ENCODE measurements at places on chromosomes 1 and 21.

DNA sequence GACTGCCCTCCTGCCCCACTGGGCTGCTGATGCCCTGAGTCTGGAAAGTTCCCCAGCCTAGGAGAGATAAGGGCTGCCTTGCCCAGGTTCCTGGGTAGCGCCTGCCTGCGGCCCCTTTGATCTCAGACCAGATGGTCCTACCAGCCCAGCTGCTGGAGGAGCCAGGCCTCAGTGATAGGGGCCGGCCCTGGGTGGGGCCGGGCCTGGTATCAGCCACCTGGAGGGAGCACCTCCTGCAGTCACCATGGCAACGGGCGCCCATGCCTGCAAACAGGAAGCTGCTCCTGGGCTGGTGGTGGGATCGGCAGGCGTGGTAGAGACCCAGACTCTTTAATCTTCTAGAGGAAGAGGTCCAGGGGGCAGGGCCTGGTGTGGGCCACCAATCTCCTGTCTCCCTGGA lies 119.7 kb upstream of the WNT4 start:
- DNase-seq = no peak

DNA sequence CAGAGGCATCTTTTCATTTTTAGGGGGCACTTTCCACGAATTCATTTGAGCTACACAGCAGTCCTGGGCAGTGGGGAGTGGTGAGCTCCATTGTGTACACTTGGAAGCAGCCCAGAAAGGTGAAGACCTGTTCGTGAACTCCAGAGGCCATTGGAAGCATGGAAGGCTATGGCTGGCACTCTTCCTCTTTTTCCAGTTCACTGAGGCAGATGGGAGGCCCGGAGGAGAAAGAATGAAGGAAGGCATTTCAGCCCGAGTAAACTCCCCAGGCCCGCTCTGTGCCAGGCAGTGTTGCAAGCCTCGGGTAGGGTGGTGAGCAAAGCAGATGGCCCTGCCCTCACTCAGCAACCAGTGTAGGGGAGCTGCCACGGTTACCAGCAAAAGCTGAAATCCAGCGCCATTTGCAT lies 673 bp upstream of the DHCR24 start:
- DNase-seq = peak; percentile 22

DNA sequence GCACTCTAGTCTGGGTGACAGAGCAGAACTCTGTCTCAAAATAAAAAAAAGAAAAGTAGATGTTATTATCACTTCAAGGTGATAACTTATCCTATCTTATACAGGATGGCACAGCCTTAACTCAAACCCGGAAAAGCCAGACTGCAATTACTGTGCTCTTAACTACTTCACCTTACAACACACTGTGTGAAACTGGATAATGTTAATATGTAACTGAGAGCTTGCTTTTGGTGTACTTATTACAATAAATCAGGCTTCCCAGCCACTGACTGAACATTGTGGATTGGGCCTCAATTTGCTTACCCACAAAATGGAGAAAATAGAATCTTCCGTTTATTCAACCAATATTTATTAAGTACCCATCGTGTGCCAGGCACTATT lies 1.4 kb downstream of the ORC1 start:
- DNase-seq = no peak

GRCh38 chr1:27594564-27595510 lies 9.1 kb downstream of the AHDC1 start:
- no peak for DNase-seq

DNA sequence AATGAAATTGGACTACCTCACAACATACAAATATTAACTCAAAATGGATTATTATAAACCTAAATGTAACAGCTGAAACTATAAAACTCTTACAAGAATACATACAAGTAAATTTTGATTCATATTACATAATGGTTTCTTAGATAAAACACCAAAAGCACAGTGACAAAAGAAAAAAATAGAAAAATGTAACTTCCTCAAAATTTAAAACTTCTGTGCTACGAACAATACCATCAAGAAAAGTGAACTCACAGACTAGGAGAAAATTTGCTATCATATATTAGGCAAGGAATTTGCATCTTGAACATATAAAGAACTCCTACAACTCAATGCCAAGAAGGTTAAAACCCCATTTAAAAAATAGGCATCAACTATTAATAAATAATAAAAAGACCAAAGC lies 31.2 kb downstream of the ANGPTL3 start:
- DNase-seq = no peak

GRCh38 chr1:64471218-64472039 lies 1.5 kb downstream of the CACHD1 start:
- no peak for DNase-seq

GRCh38 chr1:248710305-248710900 lies 7.8 kb upstream of the OR14I1 start:
- DNase-seq = no peak

GRCh38 chr21:36727866-36728265 lies 29.0 kb downstream of the SIM2 start:
- no peak for DNase-seq
